Pulmonary artery endothelial cell (primary cell): ENCODE measurements at places on chromosomes 3 and 15.

- DNase-seq, result no peak
Observed at GRCh38 chr3:179794355-179794754, 141.5 kb downstream of the USP13 start.

GRCh38 chr3:134917631-134918030 lies 122.6 kb downstream of the EPHB1 start:
- DNase-seq, result no peak

DNA sequence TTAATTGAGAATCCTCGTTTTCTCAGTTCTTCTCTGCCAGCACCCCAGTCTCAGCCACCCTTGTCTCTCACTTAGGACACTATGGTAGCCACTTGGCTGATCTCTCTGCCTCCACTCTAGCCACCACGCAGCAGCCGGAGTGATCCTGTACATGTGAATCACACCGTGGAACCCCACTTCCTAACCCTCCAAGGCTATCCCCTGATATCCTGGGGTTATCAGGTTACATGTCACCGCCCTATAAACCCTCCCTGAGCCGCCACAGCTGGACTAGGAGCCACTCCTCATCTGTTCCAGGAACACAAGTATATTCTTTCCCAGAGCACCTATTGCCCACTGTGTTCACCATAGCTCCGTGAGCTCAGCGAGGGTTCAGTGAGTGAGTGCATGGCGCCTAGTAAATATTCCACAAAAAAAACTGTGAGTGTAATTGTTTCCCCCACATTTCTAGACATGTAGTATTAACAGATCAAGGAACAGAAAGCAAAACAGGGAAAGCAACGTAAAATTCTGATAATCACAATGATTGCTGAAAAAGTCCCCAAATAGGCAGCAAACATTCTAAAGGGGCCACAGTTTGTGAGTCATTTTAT lies 661 bp upstream of the PARP14 start:
- no peak for DNase-seq

DNA sequence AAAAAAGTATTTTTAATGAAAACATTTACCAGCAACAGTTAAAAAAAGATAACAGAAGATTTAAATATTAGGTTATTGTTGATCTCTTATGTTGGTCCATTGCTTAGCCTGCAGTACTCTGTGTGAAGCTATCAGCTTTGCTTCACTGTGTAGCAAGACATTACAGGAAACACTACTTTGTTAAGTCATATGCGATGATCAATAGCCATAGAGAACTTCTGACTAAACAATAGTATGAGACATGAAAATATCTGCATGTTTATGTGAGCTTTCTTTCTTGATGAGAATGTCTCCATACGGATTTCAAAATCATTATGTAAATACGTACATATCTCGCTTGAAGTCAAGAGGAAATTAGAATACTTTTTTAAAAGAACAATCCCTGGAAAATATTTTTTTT lies 27.0 kb upstream of the CAPN3 start:
- no peak for DNase-seq

- DNase-seq, result no peak
Observed at GRCh38 chr3:77321646-77322045, 281.7 kb downstream of the ROBO2 start.
